ENCODE measurements at places on chromosomes 5 and 9.
A peak's percentile ranks its signal among the peaks of the same experiment; 100 is the strongest.

DNA sequence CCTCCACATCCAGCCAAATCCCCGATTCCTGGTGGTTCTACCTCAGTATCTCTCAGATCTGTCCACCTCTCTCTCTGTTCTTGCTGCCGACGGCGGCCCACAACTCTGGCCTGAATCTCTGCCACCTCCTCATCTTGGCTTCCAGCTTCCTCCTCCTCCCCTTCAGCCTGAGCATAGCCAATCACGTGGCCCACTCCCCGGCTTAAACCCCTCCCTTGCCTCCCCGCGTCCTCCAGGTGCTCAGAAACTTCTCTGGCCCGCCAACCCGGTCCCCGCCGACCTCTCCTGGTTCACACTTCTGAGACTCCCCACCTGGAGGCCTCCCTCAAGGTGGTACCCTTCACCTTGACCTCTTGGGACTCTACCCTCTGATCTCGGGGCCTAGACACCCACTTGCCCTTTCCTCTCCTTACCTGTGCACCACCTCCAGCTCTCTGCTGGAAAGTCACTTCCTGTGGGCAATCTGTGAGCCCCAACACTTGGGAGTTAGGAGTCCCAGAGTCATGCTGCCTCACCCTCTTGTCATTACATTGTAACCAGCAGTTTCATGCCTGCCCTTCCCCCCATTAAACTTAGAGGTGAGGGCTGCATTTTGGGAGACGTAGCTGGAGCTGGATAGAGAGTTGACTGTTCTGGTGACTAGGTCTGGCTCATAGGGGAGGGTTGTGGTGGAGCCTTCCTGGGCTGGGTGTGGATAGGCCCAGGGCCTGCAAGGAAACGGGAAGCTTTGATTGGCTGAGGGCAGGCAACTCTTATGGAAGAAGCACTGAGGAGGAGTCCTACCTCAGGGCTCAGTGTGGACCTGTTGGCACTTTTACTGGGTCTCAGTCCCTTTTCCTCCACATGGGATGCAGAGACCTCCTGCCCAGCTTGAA lies 4.5 kb upstream of the SET start:
- DNase-seq, result peak; percentile 69

DNA sequence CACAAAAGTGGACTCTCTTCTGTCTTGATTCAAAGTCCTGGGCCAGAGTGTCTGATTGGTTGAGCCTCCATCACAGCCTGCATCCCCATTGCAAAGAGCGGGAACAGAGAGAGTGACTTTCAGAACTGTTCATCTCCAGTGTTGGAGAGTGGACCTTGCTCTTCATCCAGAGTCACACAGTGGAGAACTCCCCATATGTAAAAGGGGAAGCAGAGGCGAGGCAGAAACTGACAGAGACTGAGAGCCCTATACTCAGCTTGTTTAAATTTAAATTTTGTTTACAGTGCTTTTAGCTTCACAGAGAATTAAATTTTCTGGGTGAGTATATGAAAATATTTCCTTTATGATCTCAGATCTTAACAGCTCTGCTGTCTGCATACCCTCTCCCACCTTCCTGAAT lies 70.0 kb upstream of the SSBP2 start:
- no peak for DNase-seq

DNA sequence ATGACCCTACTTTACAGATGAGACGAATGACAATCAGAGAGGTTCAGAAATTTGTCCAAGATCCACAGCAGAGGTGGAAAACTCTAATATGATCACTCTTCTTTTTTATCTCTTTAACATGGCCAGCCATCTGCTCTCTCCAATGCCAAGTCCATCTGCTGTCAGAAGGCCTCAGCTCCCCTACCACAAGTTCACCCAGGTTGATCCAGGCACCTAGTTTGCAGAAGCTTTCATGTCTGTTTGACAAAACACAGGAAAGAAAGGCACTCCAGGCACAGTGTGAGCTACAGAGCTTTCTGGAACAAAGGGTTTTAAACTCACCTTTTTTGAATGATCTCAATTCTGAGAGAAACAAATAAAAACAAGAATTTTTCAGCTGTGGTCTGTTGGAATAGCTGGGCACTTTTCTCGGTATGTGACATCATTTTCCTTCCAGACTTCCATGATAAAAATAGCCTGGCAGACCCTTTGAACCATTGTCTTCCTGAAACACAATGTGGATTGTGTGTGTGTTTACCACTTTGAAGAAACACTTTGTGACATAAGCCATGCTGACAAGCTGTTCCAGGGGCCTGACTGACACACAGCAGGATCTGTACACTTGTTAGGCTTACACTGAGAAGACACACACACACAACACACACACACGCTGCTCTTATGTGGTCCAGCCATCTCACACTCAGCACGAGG lies 214.3 kb downstream of the AGTPBP1 start:
- DNase-seq, result no peak

GRCh38 chr5:66993882-66994281 lies 202.7 kb downstream of the CD180 start:
- no peak for DNase-seq

GRCh38 chr9:21969011-21969940 lies 24.9 kb downstream of the CDKN2A start:
- DNase-seq, result no peak

- no peak for DNase-seq
Measured at GRCh38 chr9:79687131-79687447, 115.3 kb downstream of the TLE4 start.

GRCh38 chr5:6718718-6719117 lies 5.5 kb downstream of the TENT4A start:
- DNase-seq, result no peak

Data from T-cell (primary cell).